ENCODE measurements at places on chromosomes 16 and 17. TPM values are rescaled to one million over a fixed set of nuclear protein-coding genes. Genes with fewer than 3 reads are reported as not detected.

The CORO7 gene
- total RNA-seq, result 6.3 TPM

The HID1 gene
- total RNA-seq, result 0.18 TPM

GRCh38 chr17:70636517-70637133 is 467.3 kb downstream of the KCNJ2 start:
- DNase-seq, result peak; percentile 46

DNA sequence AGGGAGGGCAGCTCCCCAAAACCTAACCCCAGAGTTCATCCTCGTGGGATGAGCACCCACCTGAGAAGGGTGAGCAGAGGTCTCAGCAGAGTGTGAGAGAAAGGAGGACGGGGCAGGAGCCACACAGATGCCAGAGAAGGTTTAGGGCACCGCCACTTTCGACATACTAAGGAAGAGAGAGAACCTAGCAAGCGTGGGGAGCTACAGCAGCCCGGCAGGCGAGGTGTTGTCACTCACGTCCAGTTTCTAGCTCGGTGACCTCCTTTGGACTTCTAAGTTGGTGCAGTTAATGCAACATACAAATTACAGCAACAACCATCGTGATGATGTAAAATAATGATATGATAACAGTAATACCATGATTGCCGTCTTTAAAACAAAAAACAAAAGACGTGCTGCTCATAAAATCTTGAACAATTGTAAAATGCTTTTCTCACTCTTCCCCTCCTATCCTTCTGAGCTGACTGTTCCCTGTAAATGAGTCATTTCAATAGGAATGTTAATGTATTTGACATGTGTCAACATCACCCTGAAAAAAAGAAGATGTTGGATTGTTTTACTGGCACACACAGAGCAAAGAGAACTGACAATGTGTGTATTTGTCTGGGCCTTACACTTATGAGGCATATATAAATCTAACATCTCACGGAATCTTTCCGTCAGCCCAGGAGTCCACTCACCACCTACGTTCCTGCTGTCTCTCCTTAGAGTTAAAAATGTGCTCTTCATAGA is 158.2 kb upstream of the MAF start:
- no peak for DNase-seq

- no peak for DNase-seq
These were observed 157.1 kb upstream of the WSCD1 start for GRCh38 chr17:5913032-5913531.

DNA sequence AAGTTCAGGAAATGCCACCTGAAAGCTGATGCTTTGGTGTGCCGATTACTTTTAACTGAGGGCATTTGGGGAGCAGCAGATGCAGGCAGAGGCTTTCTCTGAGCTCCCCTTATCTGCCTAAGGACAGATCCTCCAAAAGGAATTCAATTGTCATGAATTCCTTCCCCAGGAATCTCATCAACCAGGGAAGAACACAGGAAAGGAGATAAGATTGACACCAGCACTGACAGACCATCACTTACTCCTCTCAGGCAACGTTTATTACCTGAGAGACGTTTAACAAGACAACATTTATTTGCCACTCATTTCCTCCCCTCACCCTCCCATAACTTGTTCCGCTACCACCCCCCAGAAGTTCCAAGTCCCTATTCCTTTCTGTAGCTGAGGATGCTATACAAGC is 17.6 kb upstream of the CDRT4 start:
- DNase-seq, result no peak

DNA sequence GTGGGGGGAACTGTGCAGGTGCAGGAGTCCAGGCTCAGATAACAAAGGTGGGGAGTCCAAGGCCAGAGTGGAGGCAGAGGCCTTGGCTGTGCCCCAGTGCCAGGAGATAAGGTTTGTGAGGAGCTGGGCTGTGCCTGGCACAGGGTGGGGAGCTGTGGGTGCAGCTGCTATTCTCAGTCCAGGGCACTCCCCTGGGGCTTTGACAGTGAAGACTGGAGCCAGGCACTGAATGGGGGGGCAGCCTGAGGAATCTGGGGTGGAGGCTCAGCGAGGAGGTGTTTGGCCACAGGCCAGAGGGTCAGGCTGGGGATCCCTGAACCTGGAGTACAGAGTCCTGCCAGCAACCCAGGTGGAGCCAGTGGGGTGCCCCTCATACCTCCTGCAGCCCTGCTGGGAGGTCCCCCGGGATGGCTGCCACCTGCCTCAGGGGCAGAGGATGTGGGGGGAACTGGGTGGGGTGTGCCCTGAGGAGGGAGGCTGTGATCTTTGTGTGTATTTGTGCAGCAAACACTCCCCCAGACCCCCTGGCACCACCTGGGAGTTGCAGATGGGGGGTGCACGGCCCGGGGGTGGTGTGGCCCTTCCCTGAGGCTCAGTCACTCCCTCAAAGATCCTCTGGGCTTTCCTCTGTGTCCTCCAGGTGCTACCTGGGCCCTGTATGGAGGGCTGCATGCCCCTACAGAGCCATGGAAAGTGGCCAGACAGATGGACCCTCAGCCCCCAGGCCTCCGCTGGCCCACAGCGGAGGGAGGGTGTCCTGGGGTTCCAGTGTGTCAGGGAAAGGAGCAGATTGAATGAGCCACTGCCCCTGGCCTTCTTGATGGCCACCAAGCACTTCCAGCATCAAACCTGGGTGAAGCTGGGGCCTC is 44.5 kb upstream of the SMPD3 start:
- no peak for DNase-seq
